ENCODE measurements at places on chromosomes 4 and X.

GRCh38 chr4:7371210-7371941, 63.4 kb downstream of the PSAPL1 start:
- no peak for DNase-seq

- no peak for DNase-seq
These were observed 344.7 kb downstream of the GALNTL6 start for GRCh38 chr4:172157946-172158345.

DNA sequence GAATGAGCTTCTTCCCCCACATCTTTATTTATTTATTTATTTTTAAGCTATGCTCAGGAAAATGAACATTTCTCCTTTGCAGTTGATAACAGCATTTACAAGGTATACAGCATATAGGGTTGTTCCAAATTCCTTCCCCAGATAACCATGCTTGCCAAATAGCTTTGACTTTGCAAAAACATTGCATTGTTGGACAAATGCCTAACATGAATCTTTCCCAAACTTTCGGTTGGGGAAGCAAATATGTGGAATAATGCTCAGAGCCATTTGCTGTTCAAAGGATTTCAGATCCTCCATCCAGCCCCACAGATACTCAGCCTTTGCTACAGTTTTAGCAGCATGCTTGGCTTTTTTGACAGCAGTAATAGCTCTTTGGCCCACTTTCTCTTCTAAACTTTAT, 127.2 kb upstream of the AGA start:
- DNase-seq, result no peak

DNA sequence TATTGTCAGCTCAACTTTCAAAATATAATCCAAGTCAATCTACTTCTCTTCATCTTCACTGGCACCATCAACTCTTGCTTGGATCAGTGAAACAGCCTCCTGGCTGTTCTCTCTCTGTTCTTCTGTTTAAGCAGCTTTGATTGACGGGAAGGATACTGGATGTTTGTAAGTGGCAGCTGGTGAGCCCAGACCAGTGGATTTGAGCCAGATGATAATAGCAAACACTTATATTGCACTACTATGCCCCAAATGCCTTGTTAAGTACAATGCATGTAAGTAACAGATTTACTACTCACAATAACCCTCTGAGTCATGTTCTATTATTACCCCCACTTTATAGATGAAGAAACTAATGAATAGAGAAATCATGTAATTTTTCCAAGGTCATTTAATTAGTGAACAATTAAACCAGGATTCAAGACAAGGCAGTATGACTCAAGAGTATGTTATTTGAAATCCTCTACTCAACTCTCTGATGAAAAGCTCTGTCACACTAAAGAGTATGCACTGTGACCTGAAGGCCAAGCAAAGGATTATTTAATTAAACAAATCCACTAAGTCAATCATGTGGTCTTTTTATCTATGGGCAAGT, 44.8 kb downstream of the SPANXN3 start:
- DNase-seq, result no peak

GRCh38 chr4:525660-526059, 26.6 kb downstream of the PIGG start:
- no peak for DNase-seq

DNA sequence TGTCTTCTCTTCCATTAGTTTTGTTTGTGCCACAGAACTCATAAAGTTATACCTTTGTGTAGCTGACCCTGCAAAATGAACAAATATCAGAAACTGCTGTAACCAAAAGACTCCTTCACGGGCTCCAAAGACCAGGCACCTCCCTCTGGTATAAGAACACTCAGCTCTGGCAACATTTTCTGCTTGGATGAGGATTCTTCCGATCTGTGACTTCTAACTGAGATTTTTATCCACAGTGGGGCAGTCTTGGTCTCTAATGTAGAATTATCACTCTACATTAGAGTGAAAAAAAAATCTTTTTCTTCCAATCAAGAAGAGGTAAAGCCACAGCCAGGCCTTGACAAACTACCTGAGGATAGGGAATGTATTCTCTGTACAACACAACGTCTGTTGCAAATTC, 38.5 kb upstream of the PRSS48 start:
- DNase-seq, result no peak

DNA sequence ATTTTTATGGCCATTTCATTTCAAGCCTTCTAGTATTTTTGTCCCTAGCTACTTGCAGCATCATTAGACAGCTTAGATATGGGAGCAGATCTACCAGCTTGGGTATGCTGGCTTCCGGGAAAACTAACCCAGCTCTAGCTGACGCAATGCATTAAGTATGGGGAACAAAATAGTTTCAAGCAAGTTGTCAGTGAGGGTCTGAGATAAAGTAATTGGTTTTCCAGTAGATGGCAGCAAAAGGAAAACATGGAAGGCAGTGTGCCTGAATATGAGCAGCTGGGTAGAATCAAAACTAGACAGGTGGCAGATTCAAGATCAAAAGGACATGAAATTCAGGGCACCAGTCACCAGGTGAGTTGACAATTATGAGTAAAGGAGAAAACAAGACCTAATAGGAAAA, 340.9 kb upstream of the CTSO start:
- DNase-seq, result peak; percentile 77

- DNase-seq, result no peak
These were observed 34.2 kb downstream of the CYTL1 start for GRCh38 chr4:4985036-4985435.

GRCh38 chrX:1658071-1658491, 43.2 kb downstream of the ASMT start:
- no peak for DNase-seq

DNA sequence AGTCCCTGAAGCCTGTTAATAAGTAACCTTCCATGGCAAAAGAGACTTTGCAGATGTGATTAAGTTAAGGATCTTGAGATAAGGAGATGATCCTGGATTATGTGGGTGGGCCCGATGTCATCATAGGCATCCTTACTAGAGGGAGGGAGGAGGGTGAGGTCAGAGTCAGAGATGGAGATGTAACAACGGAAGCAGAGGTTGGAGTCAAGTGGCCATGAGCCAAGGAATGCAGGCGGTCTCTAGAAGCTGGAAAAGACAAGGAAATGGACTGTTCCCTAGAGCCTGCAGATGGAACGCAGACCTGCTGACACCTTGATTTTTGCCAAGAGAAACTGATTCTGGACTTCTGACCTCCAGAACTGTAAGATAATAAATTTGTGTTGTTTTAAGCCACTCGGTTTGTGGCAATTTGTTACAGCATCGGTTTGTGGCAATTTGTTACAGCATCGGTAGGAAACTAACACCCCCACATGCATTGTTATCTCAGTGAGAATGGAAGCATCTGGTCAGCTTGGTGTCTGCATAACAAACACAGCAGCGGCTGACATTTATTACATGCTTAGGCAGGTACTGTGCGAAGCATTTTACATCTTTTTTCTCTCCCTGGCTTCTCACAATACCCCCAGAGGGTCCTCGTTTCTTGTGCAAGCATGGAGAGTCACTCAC, 55.6 kb downstream of the CLDN34 start:
- no peak for DNase-seq

DNA sequence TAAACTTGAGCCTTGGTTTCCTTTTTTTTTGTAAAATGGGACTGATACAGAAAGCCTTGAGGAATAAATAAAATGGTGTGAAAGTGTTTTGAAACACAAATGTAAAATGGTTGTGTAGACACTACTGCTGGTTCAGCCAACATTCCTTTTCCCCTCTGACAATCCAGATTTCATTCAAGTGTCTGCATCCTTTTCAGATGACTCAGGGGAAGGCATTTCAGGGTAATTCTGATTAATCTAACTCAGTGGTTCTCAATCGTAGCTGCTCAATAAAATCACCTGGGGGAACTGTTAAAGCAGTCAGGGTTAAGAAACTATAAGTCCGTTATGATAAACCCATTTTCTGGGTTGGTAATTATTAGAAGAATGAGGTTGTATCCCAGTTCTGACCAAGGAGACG, 4.6 kb downstream of the ARHGAP10 start:
- DNase-seq, result peak; percentile 56

- DNase-seq, result peak; percentile 72
These were observed 82.8 kb downstream of the PDGFC start for GRCh38 chr4:156888762-156889161.

GRCh38 chr4:72209600-72209999, 177.8 kb downstream of the NPFFR2 start:
- DNase-seq, result no peak

- DNase-seq, result no peak
These were observed 193.9 kb upstream of the SPOCK3 start for GRCh38 chr4:167428156-167428555.

DNA sequence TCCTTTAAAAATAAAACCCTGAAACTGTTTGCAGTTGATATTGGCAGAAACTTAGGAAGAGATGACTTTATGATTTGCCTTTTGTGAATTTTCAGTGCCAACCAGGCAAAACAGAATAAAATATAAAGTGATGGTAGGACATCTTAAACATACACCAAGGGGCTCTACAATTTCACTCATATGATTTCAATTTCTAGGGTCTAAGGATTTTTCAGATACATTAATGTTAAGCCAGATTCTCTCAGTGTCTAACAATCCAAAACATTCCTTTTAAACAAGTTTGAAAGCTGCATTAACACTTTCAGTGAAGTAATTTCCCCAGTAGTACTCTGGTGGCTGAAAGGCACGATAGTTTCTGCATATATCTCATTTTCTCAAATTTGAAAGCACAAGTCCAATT, 1262.0 kb upstream of the ADGRL3 start:
- DNase-seq, result no peak

DNA sequence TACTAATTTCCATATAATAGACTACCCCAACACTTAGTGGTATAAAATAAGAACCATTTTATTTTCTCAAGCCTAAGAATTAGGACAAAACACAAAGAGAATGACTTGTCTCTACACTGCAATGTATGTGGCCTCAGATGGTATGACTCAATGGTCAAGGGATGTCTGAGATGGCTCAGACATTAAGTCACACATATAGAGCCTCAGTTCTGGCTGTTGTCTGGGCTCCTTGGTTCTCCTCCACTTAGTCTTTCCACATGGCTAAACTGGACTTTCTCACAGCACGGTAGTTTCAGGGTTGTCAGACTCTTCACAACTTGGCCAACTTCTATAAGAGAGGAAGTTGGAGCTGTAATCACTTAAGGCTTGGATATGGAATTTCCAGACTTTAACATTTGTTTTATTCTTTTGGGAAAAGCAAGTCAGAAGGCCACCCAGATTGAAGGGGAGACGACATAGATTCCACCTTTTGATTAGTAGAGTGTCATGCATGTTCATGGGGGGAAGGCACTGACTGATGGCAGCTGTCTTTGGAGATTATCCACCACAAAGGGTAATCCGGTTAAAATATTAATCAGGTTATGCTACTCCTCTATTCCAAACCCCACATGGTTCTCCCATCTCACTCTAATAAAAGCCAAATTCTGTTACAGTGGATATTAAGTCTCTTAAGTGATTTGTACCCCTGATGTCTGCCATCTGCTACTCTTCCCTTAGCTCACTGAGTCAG, 9.4 kb downstream of the IL15 start:
- peak; percentile 85 for DNase-seq

GRCh38 chrX:139725720-139726119, 17.8 kb upstream of the MCF2 start:
- no peak for DNase-seq

DNA sequence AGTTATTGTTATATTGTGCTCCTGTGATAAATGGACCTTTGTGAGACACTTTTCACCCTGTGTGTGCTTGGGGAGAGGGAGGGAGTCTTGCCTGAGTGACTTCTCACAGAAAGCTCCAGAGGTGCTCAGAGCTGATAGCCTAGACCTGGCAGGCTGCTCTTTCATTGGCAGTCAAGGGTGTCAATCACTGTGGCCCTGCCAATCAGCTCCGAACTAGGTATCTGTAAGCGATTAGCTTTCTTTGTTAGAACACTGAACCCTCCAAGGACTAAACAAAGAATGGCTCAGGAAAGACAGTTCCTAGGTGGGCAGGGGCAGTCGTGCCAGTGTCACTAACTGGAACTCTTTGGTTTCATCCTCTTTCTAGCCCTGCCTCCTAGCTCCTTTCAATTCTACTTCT, 2.7 kb upstream of the NALF2 start:
- no peak for DNase-seq

GRCh38 chrX:22365460-22365859, 92.7 kb downstream of the CBLL2 start:
- DNase-seq, result peak; percentile 52

- DNase-seq, result no peak
These were observed 1.2 kb downstream of the NLGN4X start for GRCh38 chrX:6227453-6227835.

DNA sequence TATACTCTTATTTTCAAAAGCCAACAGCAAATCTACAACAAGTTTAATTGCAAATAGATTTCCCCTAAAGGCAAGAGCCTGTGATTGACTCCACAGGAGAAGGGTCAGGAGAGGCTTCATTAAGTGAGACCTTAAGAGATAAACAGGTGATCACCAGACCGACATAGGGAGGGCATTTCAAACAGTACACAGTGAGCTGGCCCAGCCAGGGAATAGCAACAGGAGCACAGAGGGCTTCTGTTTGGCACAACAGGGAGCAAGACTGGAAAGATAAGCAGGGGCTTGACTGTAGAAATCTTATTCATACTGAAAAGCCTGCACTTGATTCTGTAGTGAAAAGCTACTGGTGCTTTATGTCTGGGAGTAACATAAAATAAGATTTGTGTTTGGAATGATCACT, 3.9 kb downstream of the RUFY3 start:
- no peak for DNase-seq

All from AG04449 (cell line).